ENCODE measurements at places on chromosomes 7 and 10.

GRCh38 chr10:100341953-100342626 lies 4.9 kb upstream of the SCD start:
- DNase-seq = peak; percentile 67

DNA sequence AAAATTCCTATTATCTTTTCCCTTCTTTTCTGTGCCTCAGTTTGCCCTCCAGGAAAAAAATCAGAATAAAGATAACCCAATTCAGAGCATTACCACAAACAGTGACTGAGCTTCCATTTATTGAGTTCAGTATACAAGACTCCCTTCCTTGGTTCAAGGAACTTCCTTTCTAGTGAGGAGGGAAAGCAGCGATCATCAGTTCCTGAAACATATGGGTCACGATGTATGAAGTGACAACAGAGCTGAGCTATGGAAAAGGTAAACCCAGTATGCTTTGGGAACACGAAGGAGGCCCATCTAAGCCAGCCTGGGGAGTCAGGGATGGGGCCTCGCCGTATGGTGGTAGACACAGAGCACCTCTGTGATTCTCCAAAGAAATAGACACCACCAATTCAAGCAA lies 15.8 kb downstream of the C10orf71 start:
- no peak for DNase-seq

- DNase-seq = no peak
These were observed 388.2 kb upstream of the TEX47 start for GRCh38 chr7:89183712-89184111.

DNA sequence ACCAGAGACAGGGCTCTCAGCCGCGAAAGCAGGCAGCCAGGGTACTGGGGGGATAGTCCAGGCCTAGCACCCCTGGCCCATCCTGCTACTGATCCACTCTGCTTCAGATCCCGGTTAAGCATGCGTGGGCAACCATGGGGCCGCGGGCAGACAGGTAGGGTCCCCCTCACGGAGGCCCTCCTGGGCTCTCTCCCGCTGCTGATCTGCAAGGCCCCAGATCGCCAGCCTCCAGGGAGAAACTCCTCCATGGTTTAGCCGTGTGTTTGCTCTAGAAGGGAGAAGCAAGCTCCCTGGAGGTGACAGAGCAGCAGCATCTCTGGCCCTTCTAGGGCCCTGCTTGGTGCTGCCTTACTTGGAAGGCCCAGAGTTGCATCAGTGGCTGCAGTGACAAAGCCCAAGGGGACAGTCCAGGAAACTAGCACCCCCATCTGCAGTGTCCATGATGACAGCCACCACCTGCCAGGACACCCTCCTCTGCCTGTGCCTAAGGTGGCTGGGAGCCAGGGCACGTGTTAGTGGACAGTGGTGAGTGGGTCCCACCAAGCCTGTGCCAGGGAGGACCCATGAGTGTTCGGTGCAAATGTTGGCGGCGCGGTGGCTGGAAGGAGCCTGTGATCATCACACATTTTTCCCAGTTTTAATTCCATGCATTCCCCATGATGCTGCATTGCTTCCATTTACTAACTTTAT lies 29.2 kb downstream of the CALML5 start:
- DNase-seq = peak; percentile 21

DNA sequence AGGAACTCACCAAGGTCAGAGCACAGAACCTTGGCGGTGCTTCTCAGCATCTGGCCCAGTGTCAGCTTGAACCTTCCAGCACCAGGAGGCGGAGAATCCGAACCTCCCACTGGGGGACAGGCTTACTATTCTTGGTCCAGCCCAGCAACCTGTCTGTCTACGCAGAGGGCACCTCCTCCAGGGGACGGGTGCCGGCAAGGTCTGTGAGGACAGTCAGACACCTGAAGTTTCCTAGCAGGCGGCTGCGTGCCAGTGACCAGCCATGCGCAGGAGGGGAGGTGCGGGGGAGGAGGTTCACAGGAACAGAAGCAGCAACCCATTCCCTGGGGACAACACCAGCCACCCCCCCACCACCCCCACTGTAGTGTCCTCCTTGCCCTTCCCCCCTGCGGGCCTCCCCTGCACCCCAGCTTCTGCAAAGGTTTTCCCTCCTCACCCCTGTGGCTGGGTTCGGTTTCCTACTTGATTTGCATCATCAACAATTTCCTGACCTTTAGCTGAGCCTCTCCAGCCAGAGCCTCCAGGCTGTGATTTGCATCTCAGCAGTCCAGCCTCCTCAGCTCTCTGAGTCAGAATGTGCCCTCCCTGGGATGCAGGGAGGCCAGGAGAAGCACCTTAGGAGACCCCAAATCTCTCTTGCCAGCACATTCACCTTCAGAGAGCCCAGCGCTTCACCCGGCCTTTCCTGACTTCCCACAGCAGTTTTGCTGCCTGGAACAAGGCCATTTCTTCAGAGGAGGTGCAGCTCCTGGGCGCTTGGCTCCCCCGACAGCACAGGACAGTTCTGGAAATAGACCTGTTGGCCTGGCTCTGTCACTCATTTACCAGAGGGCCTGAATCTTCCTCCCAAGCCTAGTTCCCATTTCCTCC lies 107.5 kb upstream of the NPS start:
- no peak for DNase-seq

GRCh38 chr10:5971315-5971832 lies 6.0 kb downstream of the IL15RA start:
- DNase-seq = peak; percentile 50

DNA sequence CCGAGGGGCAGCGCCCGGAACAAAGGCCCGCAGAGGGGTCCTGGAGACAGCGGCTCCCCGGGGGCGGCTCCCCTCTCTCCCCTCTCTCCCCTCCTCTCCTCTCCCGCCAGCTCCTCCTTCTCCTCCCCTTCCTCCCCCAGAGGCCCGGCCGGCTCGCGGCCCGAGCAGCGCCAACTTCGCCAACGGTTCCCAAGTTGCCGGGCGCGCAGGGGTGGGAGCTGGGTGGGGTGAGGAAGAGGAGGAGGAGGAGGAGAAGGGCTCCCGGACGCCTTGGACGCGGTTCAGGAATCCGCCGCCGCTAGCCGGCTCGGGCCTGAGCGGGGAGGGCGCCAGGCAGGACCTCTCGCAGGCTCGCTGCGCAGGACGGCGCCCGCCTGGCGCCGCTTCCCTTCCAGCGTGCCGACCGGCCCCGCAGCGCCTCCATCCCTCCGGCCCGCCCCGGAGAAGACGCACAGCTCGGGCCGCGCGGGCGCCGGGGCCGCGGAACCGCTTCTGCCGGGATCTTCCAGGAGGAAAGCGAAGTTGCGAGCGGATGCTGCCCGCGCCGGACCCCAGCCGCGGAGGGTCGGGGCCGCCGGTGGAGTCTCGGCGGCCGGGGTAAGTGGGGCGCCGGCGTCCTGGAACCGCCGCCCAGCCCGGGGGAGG lies at the start of gene CHST3:
TSS of gene CHST3 (plus strand) at position 298 of the 645 bp plus-strand sequence. CDS start 41,448 bp downstream, outside the sequence.
- DNase-seq = peak; percentile 62

GRCh38 chr10:77582710-77583115 lies 54.9 kb downstream of the KCNMA1 start:
- DNase-seq = no peak

- no peak for DNase-seq
These were observed 58.7 kb downstream of the MINDY3 start for GRCh38 chr10:15801641-15802040.

GRCh38 chr7:13800694-13801448 lies 188.6 kb downstream of the ETV1 start:
- no peak for DNase-seq

DNA sequence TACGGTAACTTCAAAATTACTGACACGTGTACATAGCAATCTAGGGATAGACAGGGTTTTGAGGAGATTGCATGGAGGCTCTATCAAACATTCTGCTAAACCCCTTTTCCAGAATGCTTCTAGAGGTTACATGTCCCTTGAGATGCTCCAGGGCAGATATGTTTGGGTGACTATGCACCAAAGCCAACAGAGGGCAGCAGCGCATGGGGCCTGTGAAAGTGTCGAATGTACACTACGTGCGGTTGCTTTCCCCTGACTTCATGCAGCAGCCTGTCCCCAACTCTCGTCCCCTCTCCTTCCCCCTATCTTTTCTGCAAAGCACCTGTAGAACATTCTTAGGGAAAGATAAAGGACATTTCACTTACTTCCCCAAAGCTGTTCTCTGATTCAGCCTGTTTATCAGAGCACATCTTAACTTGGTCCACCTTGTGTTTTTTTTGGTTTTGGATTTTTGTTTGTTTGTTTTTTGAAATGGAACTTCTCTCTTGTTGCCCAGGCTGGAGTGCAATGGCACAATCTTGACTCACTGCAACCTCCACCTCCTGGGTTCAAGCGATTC lies 90.2 kb downstream of the UBE3C start:
- DNase-seq = no peak

DNA sequence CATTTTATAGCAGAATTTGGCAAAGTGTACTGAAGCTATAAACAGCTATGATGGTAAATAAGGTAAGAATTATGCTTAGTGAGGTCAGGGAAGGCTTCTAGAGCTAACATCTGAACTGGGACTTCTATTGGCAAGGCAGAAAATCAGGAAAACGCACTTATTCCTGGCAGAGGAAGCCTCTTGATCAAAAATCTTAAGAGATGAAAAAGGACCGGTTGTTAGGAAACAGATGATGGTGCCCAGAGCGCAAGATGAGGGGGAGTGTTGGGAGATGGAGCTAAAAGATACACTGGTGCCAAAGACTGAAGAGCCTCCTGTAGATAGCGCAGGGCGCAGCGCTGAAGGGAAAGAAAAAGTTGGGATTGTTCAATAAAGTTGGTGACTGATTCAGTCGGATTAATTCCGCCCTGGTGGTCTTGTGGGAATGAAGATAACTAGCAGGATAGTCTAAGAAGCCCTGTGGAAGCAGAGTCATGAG lies 550 bp upstream of the CALU start:
- peak; percentile 32 for DNase-seq

DNA sequence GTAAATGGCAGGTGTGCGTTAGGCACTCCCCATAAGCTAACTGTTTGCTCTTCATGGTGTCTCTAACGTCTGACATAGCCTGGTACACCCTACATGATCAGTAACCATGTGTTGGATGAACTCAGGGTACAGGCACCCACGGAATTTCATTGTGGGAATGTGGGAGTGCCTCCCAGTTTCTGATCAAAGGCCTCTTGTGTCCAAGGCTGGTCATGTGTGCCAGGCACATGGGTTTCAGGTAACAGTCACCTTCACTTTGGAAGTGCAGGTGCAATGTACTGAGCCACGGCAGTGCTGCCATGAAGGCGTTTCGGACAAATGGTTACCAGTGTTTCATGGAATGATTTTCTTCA lies 298.3 kb downstream of the DNAJB6 start:
- no peak for DNase-seq

DNA sequence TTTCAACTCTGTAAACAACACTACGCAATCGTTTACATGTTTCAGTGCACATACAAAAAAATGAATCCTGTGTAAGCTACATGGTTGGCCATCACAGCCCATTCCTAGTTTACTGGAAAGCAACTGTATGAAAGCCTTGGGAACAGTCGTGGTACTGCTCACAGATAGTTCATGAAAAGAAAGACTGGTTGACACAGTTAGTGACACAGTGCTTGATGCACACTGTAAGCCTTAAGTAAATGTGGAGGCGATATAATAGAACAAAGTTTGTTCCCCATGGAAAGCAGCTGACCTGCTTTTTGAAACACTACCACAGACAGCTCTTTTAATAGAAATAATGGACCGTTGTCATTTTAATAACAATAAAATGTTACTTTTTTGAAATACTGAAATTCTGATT lies 5.1 kb downstream of the CACNA2D1 start:
- no peak for DNase-seq

DNA sequence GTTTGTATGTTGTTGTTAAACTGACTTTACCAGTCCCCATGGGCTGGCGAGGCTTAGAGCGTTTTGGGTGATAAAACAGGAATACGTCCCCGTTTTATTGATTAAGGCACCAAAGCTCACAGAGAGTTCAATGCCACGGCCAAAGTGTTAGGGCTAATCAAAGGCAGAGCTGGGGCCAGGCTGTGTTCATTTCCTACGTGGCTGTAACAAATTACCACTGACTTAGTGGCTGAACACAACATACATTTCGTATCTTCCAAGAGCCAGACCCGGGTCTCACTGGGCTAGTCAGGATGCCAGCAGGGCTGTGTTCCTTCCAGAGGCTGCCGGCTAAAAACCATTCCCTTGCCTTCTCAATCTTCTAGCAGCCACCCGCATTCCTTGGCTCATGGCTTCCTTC lies 94.4 kb upstream of the HABP2 start:
- DNase-seq = no peak

DNA sequence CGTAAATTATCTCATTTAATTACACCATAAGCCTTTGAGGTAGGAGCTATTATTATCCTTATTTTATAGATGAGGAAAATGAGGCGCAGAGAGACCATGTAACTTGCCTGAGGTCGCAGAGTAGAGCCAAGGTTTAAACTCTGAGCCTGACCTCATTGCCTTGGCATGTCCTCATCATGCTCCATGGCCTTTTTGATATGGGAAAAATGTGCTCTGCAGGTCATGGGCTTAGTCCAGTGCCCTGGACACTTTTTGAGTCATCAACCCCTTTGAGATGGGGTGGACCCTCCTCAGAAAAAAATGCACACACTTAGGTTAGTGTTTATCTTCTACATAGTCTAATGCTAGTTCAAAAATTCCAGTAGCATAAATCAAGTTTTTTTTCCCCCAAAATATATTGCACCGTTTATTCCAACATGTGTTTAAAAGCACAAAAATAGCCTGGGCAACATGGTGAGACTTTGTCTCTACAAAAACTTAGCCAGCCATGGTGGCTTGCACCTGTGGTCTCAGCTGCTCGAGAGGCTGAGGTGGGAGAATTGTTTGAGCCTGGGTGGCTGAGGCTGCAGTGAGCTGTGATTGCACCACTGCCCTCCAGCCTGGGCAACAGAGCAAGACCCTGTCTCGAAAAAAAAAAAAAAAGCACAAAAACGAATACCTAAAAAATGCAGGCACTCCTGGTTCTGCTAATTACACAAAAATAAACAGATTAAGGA lies 28.6 kb upstream of the TMEM178B start:
- no peak for DNase-seq

- DNase-seq = no peak
These were observed 14.2 kb upstream of the ACTA2 start for GRCh38 chr10:88966797-88967196.

- no peak for DNase-seq
These were observed 94.1 kb upstream of the TMEM26 start for GRCh38 chr10:61547297-61547696.

GRCh38 chr7:77439572-77439971 lies 23.4 kb upstream of the GSAP start:
- DNase-seq = no peak
